Cortex of kidney (tissue), 1 donor: ENCODE measurements at places on chromosomes 7 and 10.

- no peak for DNase-seq
These were observed 260.7 kb downstream of the BMPER start for GRCh38 chr7:34165927-34166550.

- DNase-seq = no peak
These were observed at the start of gene CDCA7L for GRCh38 chr7:21945454-21946221. CDCA7L (minus strand) TSS chr7:21945899; CDS start chr7:21945804, 95 bp downstream.

- no peak for DNase-seq
These were observed 25.6 kb downstream of the KCNH2 start for GRCh38 chr7:150952331-150953050.

DNA sequence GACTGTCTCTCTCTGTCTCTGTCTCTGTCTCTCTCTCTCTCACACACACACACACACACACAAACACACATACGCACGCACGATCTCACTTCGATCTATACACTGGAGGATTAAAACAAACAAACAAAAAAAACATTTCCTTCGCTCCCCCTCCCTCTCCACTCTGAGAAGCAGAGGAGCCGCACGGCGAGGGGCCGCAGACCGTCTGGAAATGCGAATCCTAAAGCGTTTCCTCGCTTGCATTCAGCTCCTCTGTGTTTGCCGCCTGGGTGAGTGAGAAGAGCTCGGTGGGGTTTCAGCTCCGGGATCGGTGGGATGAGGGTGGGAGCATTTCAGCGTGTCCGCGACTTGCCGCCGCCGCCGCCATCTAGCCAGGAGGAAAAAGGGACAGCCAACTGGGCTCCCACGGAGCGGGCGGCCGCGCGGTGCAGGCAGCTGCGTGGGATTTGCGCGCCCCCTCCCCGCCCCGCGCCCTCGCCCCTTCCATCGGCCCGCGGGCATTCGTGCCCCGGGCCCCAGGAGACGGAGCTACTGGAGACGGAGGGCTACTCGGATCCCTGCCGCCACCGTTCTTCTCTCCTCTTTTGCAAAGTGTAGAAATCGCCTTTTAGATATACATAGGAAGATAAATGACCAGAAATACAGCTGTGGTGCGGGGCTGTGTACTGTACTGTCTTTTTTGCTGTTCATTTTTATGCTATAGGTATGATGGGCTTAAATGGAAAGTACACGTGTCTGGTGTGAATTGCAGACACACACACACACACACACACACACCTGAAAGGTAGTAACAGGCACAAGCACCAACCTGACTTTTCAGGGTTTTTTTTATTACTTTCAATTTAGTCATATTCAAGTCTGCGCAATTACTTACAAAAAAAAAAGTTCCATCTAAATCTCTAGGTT is 581 bp downstream of the PTPRZ1 start:
- no peak for DNase-seq

GRCh38 chr10:17923728-17924127 is 28.0 kb upstream of the SLC39A12 start:
- no peak for DNase-seq

- DNase-seq = no peak
These were observed 43.9 kb downstream of the CUX1 start for GRCh38 chr7:101861218-101861775.

GRCh38 chr7:90592033-90592432 is 4.1 kb upstream of the CDK14 start:
- DNase-seq = no peak

DNA sequence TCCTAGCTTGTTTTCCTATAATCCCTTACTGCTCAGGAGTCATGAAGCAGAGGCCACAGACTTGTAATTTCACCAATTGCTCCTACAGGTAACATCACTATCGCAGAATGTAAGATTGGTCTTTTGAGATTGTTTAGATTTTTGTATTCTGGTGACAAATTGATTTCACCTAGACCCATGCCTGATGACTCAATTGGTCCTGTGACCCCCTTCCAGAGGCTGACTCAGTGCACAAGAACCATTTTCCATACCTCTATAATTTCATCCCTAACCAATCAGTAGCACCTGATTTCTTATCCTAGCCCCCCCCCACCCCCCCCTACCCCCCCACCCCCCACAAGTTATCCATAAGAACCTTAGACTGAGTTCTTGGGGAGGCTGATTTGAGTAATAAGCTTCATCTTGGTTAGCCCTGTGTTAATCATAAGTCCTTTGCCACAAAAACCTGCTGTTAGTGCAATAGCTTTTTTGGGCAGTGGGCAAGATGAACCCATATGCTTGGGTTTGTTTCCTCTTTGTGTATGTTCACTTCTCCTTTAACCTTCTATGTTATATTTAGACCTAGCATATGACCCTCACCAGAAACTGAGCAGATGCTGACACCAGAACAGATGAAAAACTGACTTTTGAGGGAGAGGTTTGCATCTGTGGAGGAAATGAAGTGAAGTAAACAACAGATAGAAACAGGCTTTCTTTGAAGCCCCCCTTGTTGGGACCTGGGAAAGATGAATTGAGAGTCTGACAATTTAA is 187.1 kb downstream of the KIF20B start:
- no peak for DNase-seq

GRCh38 chr7:131124001-131124629 is 203.6 kb upstream of the MKLN1 start:
- no peak for DNase-seq

DNA sequence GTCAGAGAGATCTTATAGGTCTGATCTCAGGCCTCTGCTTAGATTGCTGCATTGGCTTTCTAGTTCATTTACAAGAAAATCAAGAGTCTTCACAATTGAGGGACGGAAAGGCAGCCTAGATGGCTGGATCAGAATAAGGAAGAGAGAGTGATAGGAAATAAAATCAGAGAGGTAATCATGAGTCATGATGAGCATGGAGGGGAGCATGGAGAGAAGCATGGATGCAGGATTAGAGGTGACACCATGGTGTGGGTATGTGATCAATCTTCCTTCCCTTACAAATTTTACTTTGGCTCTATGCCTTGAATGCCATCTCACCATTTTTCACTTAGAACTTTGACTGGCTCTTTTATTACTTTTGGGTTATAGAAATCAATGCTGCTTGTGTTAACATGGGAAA is 1.4 kb downstream of the BCCIP start:
- no peak for DNase-seq

DNA sequence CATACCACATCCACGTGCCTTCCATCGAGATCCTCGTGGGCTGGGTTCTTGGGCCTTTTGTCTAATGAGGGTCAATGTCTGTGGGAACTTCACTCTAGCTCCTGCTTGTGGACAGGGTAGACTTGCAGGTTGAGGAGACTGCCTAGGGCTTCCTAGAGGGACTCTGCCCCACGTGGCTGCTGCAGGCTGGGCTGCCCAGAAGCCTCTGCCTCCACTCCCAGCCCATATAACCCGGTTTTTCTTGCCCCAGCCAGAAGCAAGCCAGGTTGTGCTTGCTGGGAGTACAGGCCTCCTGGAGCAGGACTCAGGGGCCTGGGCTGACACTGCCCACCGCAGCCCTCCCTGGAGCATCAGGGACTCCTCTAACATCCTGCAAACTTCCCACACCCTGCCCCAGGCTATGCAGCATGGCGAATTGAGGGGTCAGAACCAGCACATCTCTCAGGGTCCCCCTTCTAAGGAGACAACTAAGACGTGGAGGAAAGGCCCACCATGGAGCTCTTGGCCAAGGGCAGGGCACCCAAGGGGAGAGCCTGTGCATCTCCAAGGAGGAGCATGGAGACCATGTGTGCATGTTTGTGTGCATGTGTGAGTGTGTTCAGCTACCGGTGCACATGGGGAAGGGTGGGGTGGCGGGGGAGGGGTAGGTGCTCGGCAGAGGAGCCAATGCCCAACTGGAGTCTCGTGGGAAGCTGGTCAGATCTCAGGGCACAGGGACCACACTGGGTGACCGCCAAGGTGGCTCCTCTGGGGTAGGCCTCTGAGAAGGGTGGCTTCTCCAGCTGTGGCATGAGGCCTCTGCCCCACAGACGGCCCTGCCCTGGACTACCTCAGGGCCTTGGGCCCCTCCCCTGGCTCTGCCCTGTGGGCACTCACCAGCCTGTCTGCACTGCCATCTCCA is 62.6 kb downstream of the RASGEF1A start:
- DNase-seq = no peak

GRCh38 chr7:27532314-27532713 is 130.4 kb downstream of the HIBADH start:
- no peak for DNase-seq

- DNase-seq = no peak
These were observed 2.1 kb downstream of the PAXIP1 start for GRCh38 chr7:155000795-155001194.

DNA sequence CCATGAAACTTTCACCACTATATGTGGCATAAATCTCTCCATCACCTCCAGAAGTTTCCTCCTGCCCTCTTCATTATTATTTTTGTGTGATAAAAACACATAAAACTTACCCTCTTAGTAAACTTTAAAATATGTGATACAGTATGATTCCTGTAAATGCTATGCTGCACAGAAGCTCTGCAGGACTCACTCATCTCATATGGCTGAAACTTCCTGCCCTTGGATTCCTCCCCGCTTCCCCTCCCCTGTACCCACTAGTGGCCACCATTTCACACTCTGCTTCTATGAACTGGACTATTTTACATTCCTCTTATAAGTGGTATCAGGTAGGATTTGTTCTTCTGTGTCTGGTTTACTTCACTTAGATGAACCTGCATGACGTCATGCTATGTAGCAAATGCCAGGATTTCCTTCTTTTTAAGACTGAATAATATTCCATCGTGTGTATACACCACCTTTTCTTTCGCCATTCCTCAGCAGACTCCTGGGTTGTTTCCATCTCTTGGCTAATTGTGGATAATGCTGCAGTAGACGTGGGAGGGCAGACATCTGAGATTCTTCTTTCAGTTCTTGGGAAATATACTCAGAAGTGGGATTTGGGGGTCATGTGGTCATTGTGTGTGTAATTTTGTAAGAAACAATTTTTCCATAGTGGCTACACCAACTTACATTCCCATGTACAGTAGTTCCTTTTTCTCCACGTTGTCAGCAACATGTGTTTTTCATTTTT is 335.2 kb downstream of the SDK1 start:
- DNase-seq = no peak

GRCh38 chr10:122474131-122474818 is 12.9 kb downstream of the HTRA1 start:
- DNase-seq = no peak

DNA sequence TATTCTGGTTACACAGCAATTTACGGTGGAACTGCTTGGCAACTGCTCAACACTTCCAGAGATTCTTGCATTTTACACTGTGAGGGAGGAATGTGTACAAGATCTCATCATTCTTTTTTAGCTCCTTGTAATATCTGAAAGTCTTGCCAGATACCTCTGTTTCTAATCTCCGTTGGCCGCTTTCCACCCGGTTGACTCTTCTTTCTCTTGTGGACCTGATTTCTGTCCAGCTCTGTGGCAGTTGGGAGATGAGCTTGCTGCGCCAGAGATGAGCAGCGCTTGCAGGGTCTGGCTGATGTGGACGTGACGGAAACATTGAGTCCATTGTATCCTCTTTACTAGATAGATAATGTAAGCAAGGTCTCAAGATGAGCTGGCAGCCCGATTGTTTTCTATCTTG is 27.6 kb downstream of the SPAG6 start:
- no peak for DNase-seq

DNA sequence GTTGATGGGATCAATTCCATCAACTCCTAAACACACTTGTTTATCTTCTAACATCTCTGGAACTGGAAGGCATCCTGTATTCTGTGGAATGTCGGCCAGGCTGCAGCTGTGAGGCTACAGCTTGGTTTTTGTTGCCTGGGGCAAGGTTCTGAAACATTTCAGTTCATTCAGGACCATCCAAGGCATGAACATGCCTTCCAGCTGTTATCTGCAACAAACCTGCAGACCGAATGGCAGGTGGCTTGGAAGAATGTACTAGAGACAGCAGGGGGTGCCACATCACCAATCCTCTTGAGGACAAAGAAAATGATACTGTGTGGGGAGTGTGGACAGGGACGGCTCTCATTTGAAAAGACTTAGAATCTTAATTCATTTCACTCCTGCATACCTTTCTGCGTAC is 12.4 kb downstream of the PAPOLB start:
- no peak for DNase-seq

- DNase-seq = no peak
These were observed 86.0 kb downstream of the SPDYE5 start for GRCh38 chr7:75578081-75578480.

GRCh38 chr7:157020514-157021070 is 10.1 kb upstream of the MNX1 start:
- no peak for DNase-seq

DNA sequence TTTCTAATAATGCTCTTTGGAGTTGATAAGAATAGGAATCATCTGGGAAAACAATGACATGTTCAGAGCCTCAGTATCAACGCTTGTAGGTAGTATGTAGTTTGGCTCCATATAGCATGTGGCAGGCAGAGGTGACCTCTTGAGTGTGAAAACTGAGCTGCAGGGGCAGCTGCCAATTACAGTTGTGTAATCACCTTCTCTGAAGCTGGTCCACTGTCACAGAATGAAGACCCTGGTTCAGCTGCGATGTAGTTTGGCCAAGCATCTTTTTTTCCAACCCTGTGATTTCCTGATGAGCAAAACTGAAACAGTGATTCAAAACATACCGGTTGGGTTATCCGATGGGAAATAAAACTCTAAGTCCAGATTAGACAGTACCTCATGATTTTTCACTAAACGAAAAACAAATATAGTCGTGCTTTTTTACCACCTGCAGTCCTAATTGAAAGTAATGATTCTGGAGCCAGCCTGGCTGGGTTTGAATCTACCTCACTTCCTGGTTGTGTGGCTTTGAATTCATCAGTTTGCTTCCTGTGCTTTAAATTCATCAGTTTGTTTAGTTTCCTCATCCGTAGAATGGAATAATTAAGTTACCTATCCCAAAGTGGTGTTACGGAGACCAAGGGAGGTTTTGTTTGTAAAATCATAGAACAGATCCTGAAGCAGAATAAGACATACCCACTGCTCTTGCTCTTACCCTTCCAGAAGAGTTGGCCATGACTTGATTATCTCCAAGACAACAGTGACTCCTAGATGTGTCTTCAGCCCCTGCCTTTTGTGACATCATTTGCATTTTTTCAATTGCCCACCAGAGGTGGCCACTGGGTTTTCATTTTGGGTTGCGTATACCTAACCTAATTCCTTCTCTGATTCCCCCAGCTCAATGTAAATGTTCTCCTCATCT is 87.4 kb downstream of the CELF2 start:
- no peak for DNase-seq

GRCh38 chr10:49645417-49645816 is 31.6 kb downstream of the CHAT start:
- no peak for DNase-seq

DNA sequence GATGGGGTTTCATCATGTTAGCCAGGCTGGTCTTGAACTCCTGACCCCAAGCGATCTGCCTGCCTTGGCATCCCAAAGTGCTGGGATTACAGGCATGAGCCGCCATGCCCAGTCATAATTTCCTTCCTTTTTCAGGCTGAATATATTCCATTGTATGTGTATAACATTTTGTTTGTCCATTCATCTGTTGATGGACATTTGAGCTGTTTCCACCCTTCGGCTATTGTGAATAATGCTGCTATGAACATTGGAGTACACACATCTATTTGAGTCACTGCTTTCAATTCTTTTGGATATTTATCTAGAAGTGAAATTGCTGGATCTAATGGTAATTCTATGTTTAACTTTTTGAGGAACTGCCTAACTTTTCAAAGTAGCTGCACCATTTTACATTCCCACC is 34.6 kb downstream of the TLX1 start:
- no peak for DNase-seq

GRCh38 chr7:69946901-69947300 is 348.6 kb downstream of the AUTS2 start:
- DNase-seq = no peak
